Breast epithelium (tissue), 4 donors: ENCODE measurements at places on chromosomes 11 and 22.

GRCh38 chr11:76277298-76278175 is 71.2 kb upstream of the WNT11 start:
- no peak for DNase-seq
- H3K27me3 ChIP-seq, result no peaks in the 10 kb centered on the region
- H3K36me3 ChIP-seq, result no peaks in the 10 kb centered on the region

- no peak overlapping the region for H3K4me3 ChIP-seq
- H3K27me3 ChIP-seq, result no peaks in the 10 kb centered on the region
- no peak overlapping the region for H3K27ac ChIP-seq
- DNase-seq, result no peak
- no peaks in the 10 kb centered on the region for H3K36me3 ChIP-seq
Measured at GRCh38 chr11:11290354-11290753, 62.7 kb downstream of the CSNK2A3 start.

DNA sequence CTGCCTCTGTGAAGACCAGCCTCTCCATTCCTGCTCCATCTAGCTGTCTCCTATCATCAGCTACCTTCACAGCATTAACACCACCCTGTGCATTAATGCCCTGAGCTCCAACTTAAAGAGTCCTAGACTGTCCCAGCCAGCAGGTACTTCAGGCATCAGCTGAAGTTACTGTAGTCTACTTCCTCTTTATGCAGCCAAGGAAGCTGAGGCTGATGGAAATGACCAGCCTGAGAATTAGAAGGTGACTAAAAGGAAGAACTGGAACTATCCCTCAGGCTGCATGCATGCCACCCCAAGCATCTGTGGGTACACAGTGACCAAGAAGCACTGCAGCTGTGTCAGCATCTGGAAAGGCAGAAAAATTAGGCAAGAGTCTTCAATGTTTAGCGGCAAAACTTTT is 28.2 kb downstream of the MS4A10 start:
- no peak for DNase-seq
- no peaks in the 10 kb centered on the region for H3K36me3 ChIP-seq
- H3K27me3 ChIP-seq, result no peaks in the 10 kb centered on the region
- no peaks in the 10 kb centered on the region for H3K4me1 ChIP-seq

DNA sequence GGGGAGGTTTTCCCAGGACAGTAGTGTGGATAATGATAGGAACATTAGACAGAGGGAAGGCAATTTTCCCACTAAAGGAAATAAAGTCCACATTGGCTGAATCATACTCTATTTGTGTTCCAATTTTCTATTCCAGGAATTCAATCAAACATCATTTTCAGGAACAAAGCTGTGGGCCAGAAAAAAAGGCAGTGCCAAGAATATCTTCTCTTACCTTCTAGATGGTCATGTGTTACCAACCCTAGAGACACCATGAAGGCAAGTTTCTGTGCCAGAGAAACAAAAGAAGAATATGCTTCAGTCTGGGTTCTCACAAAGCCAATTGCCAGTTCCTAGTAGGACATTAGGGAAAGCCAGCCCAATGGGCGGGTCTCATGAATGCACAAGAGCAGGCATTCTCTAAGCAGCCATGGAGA is 27.5 kb downstream of the LARGE2 start:
- H3K27me3 ChIP-seq, result no peaks in the 10 kb centered on the region
- H3K27ac ChIP-seq, result no peak overlapping the region
- no peak overlapping the region for H3K4me3 ChIP-seq
- H3K4me1 ChIP-seq, result no peaks in the 10 kb centered on the region

GRCh38 chr11:69984457-69985261 is 93.5 kb upstream of the ANO1 start:
- H3K27me3 ChIP-seq, result peaks cover 5% of the 10 kb centered on the region
- H3K4me3 ChIP-seq, result peak overlapping the region; percentile 70
- H3K36me3 ChIP-seq, result no peaks in the 10 kb centered on the region
- DNase-seq, result no peak

DNA sequence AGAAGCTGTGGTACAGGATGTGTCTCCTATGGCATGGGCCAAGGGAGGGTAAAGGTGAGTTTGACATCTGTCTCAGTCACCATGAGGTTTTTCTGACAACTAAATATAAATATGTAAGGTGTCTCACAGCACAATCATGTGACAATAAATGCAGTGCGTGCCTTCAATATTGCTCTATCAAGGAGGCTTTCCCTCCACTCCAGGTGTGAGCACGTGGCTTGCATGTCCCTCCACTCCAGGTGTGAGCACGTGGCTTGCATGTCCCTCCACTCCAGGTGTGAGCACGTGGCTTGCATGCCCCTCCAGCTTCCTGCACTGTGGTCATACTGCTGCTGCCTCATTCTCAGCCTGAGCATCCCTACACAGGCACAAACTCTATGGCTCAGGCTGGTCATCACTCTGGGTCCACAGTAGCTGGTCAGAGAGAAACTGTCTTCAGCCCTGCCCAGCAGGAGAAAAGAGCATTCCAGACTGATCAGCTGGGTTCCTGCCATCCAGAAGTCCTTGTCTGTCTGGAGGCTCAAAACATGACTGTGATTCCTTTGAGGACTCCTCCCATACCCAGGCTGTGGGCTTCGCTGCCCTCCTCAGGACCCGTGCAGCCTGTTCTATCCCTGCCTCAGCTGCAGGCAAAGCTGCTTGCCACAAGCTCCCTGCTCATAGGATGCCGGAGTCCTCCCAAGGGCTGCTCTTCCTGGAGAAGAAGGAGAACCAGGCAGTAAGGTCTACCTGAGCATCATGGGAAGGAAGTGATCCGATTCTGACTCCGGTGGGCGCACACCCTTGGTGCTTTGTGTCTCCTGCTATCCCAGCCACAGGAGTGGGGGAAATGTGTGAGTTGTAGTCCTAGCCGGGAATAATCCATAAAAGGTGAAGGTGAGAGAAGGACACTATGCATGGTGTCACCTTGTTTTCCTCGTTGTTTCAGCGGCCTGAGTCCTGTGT is 33.4 kb upstream of the VPREB1 start:
- no peak overlapping the region for H3K4me3 ChIP-seq
- no peaks in the 10 kb centered on the region for H3K4me1 ChIP-seq
- no peak overlapping the region for H3K27ac ChIP-seq
- no peaks in the 10 kb centered on the region for H3K27me3 ChIP-seq
- no peaks in the 10 kb centered on the region for H3K36me3 ChIP-seq

DNA sequence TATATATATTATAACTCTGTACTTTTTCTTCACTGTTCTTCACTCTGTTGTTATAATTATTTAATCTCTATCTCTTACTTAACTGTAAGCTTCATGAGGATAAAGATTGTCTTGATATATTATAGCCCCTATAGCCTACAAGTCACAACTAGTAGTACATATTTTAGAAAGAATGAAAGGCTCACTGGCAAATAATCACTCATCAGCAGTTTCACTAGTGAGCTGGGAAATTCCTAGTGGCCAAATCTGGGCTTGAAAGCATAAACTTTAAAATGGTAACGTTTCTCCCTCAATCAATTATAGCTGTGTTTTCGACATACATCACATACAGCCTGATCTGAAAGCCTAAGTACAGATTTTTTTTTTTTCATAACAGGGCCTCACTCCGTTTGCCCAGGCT is 42.5 kb downstream of the CTSC start:
- H3K27ac ChIP-seq, result no peak overlapping the region
- H3K27me3 ChIP-seq, result no peaks in the 10 kb centered on the region
- H3K36me3 ChIP-seq, result no peaks in the 10 kb centered on the region
- H3K4me1 ChIP-seq, result no peaks in the 10 kb centered on the region
- no peak overlapping the region for H3K4me3 ChIP-seq

DNA sequence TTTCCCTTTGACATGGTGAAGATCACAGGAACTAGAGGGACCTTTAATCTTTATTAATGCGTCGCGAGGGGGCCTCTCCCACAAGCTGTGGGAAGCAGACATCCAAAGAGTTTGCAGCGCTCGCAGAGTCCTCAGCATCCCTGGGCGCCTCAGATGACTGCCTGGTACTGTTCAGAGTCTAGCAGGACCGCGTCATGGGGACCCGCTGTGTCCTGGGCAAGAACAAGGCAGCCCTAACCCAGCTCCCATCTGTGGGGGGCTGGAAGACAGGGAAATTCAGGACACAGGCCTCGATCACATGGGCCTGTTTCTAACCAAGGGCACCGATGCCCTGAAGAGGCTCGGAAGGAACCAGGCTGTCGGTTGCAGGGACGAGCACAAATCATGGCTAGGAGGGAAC is 40.0 kb downstream of the CACNG2 start:
- H3K4me3 ChIP-seq, result no peak overlapping the region
- no peak overlapping the region for H3K27ac ChIP-seq
- no peaks in the 10 kb centered on the region for H3K36me3 ChIP-seq
- no peaks in the 10 kb centered on the region for H3K27me3 ChIP-seq

DNA sequence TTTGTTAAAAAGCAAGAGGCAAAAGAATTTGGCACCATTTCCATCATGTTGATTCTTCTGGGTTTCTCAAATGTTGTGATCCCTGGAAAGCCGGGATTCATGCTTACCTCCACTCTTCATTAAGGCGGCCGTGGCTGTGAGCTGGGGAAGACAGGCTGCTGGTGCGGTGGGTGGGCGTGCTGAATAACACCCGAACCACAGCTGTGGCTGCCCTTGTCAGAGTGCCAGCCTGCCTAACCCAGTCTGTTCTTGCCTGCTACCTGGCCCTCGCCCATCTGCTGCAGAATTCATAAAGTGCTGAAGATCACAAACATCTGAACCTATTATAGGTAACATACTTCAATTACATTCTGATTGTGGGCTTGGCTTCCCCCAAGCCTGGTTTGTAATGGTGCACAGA is 95.8 kb upstream of the RCN1 start:
- H3K4me3 ChIP-seq, result no peak overlapping the region
- DNase-seq, result no peak
- H3K27me3 ChIP-seq, result peaks cover 6% of the 10 kb centered on the region
- no peaks in the 10 kb centered on the region for H3K4me1 ChIP-seq
- H3K27ac ChIP-seq, result no peak overlapping the region
- H3K36me3 ChIP-seq, result no peaks in the 10 kb centered on the region

- no peaks in the 10 kb centered on the region for H3K4me1 ChIP-seq
- peak overlapping the region; percentile 83 for H3K27ac ChIP-seq
- no peak overlapping the region for H3K4me3 ChIP-seq
- H3K36me3 ChIP-seq, result no peaks in the 10 kb centered on the region
Measured at GRCh38 chr11:16876053-16876752, 137.8 kb downstream of the C11orf58 start.

GRCh38 chr11:122681735-122682134 is 26.2 kb downstream of the UBASH3B start:
- no peaks in the 10 kb centered on the region for H3K27me3 ChIP-seq
- H3K36me3 ChIP-seq, result no peaks in the 10 kb centered on the region
- no peak overlapping the region for H3K4me3 ChIP-seq
- H3K4me1 ChIP-seq, result no peaks in the 10 kb centered on the region
- H3K27ac ChIP-seq, result no peak overlapping the region

- H3K27ac ChIP-seq, result no peak overlapping the region
- DNase-seq, result no peak
- no peaks in the 10 kb centered on the region for H3K4me1 ChIP-seq
- H3K36me3 ChIP-seq, result no peaks in the 10 kb centered on the region
- no peaks in the 10 kb centered on the region for H3K27me3 ChIP-seq
Measured at GRCh38 chr11:127648583-127648982, 648.0 kb upstream of the KIRREL3 start.
